ENCODE measurements at places on chromosomes 2 and 18.

GRCh38 chr2:73418343-73418742 lies 32.7 kb downstream of the ALMS1 start:
- DNase-seq, result no peak

DNA sequence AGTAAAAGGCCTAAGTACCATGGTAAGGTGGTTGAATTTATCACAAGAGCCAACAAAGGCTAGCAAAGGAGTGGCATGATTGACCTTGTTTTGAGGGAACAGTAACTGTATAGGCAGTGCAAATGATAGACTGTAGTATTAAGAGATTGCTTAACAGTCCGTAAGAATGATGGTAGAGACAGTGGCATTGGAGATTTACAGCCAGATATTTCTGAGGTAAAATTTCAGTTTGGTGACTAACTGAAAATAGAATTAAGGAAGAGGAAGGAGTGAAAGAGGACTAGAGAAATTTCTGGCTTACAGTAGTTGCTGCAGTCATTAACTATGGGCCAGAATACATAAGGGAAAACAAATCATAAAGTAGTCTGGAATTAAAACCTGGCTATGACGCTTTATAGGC lies 4.4 kb upstream of the BAZ2B start:
- no peak for DNase-seq

DNA sequence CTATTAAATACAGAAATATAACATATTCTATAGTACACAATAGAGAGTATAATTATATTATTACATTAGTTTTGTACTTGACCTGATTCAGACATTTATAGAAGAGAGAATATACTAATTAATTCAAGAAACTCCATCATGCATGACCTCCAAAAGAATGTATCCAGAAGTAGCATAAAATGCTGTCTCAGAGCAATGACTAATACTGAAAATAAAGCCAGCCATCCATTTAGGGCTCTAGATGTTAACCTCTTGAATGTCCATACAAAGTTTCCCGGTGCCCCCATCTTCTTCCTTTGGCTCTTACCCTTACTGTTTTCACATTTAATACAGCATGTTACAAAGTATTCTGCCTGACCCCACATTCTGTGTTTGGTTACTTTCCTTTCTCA lies 102.0 kb downstream of the ARHGAP15 start:
- DNase-seq, result no peak

GRCh38 chr2:44939106-44940048 lies 2.1 kb upstream of the SIX3 start:
- no peak for DNase-seq

DNA sequence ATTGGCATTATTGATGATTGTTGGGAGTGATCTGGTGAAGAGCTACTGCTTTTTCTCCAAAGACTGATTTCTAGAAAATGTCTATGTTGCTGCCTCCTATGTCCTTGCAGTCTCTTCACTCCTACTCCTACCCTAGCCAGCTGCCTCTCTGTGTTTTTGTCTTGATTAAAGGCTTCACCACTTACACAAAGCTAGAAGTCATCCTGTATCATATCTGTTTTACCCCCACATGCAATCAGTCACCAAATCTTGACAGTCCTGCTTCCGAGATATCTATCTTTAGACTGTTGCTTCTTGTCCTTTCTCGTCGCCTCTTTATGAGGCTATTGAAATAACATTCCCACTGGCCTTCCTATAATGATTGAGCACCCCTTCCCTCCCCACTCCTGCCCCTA lies 84.5 kb upstream of the ITGA4 start:
- DNase-seq, result no peak

- no peak for DNase-seq
Measured at GRCh38 chr2:47641366-47641765, 141.6 kb upstream of the MSH6 start.

DNA sequence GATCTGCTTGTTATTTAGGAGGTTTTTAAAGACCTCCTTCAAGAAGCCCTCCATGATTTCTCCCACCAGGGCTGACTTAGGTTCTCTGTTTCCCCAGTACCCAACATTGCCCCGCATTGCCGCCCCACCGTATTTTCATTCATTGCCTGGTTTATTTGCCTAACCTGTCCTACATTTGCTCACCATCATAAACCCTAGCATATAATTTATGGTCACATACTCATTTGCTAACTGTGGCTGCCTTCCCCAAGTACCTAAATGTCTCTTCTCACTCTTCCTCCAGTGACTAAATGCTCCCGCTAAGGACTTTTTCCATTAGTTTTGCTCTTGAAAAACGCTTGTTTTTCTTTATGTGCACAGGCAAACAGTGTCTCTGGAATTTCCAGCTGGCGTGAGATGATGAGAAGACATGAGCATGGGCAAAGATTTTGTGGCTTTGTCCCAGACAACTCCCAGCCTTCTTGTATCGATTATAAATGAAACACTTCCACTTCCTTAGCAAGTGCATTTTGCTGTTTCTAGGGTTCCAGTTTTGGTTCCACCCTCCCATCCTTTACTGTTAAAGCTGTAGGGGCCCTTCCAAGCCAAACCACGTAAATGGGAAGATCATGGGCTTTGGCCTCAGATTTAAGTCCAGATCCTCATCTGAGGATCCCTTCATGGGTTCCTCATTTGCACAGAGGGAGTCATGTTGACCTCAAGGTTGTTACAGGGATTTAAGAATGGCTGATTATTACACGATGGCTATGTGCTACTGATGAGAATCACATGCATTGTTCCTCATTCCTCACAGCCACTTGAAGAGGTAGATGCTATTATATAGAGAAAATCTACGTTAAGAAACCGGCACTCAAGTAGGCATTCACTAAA lies 21.0 kb upstream of the ARMC9 start:
- no peak for DNase-seq

GRCh38 chr2:98458207-98458606 lies 13.5 kb downstream of the INPP4A start:
- DNase-seq, result peak; percentile 48

GRCh38 chr2:127582863-127583861 lies 47.7 kb downstream of the MYO7B start:
- DNase-seq, result no peak
